ENCODE measurements at places on chromosomes 12 and 14. TPM values are rescaled to one million over a fixed set of nuclear protein-coding genes. Genes with fewer than 3 reads are reported as not detected.

NAV3 gene
- 50.3 TPM for total RNA-seq

RIMKLB gene
- total RNA-seq = 13.0 TPM

BDKRB1 gene
- 16.7 TPM for total RNA-seq

STAC3 gene
- 0.26 TPM for total RNA-seq

ZDHHC22 gene
- not detected for total RNA-seq

- H3K36me3 ChIP-seq = no peaks in the 10 kb centered on the region
- DNase-seq = peak; percentile 42
- peaks cover 12% of the 10 kb centered on the region for H3K27me3 ChIP-seq
- no peak overlapping the region for H3K27ac ChIP-seq
- H3K4me1 ChIP-seq = no peaks in the 10 kb centered on the region
- H3K4me3 ChIP-seq = no peak overlapping the region
Measured at GRCh38 chr12:109736552-109737108, 23.0 kb downstream of the FAM222A start.

GRCh38 chr12:5881666-5882065, 63.4 kb downstream of the ANO2 start:
- H3K27ac ChIP-seq = no peak overlapping the region
- DNase-seq = no peak
- no peaks in the 10 kb centered on the region for H3K27me3 ChIP-seq
- no peaks in the 10 kb centered on the region for H3K36me3 ChIP-seq
- H3K4me3 ChIP-seq = no peak overlapping the region

GRCh38 chr14:61872452-61872851, 110.2 kb downstream of the SNAPC1 start:
- H3K27ac ChIP-seq = no peak overlapping the region
- H3K36me3 ChIP-seq = no peaks in the 10 kb centered on the region
- no peaks in the 10 kb centered on the region for H3K27me3 ChIP-seq
- no peak overlapping the region for H3K4me3 ChIP-seq
- no peaks in the 10 kb centered on the region for H3K4me1 ChIP-seq
- no peak for DNase-seq

- H3K4me3 ChIP-seq = no peak overlapping the region
- no peaks in the 10 kb centered on the region for H3K4me1 ChIP-seq
- no peak overlapping the region for H3K27ac ChIP-seq
- no peak for DNase-seq
- no peaks in the 10 kb centered on the region for H3K36me3 ChIP-seq
- H3K27me3 ChIP-seq = no peaks in the 10 kb centered on the region
Measured at GRCh38 chr14:32183151-32184058, 18.4 kb upstream of the RNU6-7 start.

GRCh38 chr12:4250691-4251090, 22.9 kb upstream of the CCND2 start:
- no peak overlapping the region for H3K4me3 ChIP-seq
- H3K4me1 ChIP-seq = no peaks in the 10 kb centered on the region
- no peak for DNase-seq
- H3K27ac ChIP-seq = no peak overlapping the region
- H3K36me3 ChIP-seq = no peaks in the 10 kb centered on the region

GRCh38 chr14:89342049-89342448, 75.0 kb downstream of the FOXN3 start:
- H3K27ac ChIP-seq = no peak overlapping the region
- peaks cover 14% of the 10 kb centered on the region for H3K4me1 ChIP-seq
- no peaks in the 10 kb centered on the region for H3K27me3 ChIP-seq
- no peak overlapping the region for H3K4me3 ChIP-seq
- no peak for DNase-seq

DNA sequence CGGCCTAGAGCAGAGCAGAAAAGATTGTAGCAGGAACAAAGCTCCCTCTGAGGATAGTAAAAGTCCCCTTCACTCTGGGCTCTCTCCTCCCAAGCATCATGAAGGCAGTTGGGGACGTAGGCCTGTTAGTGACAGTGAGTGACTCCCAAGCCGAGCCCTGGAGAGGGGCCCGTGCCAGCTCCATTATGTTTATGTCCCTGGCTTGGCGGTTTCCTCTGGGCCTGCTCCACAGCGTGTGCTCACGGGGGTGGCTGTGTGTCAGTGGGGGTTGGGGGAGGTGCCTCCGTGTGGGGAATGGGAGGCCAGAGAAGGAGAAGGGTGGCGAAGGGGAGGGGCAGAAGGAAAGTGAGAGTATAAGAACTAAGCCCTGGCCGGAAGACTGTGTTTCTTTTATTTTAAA, 170.0 kb upstream of the VASH1 start:
- DNase-seq = no peak
- no peaks in the 10 kb centered on the region for H3K36me3 ChIP-seq
- H3K27me3 ChIP-seq = no peaks in the 10 kb centered on the region
- no peak overlapping the region for H3K4me3 ChIP-seq
- H3K27ac ChIP-seq = no peak overlapping the region

- no peaks in the 10 kb centered on the region for H3K27me3 ChIP-seq
- H3K4me3 ChIP-seq = no peak overlapping the region
- H3K36me3 ChIP-seq = no peaks in the 10 kb centered on the region
- peaks cover 10% of the 10 kb centered on the region for H3K4me1 ChIP-seq
- H3K27ac ChIP-seq = peak overlapping the region; percentile 76
Measured at GRCh38 chr12:76020281-76020680, 11.3 kb downstream of the PHLDA1 start.

GRCh38 chr12:75894965-75895754, 136.4 kb downstream of the PHLDA1 start:
- DNase-seq = no peak
- H3K4me1 ChIP-seq = no peaks in the 10 kb centered on the region
- no peak overlapping the region for H3K27ac ChIP-seq
- H3K36me3 ChIP-seq = no peaks in the 10 kb centered on the region
- H3K4me3 ChIP-seq = no peak overlapping the region

Data from fibroblast of lung (primary cell).